ENCODE measurements at places on chromosomes 7 and 10. TPM values are rescaled to one million over a fixed set of nuclear protein-coding genes. Genes with fewer than 3 reads are reported as not detected.

DNA sequence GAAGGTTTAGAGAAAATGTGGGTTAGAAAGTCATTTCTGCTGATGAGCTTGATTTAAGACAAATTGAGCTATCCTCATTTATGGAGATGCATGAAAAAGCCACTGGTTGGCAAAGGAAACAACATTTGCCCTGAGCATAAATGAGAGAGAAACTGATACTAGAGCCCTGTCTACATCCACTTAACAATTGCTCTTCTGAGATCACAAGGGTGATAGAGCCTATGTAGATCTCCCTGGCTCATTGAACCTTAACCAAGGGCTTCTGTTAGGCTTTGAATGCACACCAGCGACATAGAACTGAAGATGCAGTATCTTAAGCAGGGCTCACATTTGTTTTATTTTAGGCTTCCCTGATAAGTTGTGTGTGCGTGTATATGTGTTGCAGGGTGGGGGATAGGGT is 35.0 kb downstream of the GPR141 start:
- DNase-seq, result no peak

GRCh38 chr10:80770239-80770638 is 232.5 kb downstream of the SH2D4B start:
- DNase-seq, result no peak

Gene LEP
- total RNA-seq, result not detected

DNA sequence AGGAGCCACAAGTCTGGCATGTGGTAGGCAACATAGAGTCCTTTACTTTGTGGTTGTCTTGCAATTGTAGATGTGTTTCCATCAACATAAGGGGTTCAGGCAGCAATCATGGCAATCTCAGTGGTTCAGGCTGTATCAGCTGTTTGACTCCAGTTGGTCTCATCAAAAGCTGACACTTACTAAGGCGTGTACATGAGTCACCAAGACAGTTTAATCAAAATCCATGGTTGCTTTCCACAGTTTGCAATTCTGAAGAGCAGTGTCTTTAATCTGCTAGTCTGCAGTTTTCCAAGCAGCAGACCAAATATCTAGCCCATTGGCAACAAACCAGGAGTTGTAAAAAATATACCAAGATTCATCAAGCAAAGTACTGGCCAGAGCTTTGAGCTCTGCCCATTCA is 210.2 kb downstream of the MDFIC start:
- no peak for DNase-seq

DNA sequence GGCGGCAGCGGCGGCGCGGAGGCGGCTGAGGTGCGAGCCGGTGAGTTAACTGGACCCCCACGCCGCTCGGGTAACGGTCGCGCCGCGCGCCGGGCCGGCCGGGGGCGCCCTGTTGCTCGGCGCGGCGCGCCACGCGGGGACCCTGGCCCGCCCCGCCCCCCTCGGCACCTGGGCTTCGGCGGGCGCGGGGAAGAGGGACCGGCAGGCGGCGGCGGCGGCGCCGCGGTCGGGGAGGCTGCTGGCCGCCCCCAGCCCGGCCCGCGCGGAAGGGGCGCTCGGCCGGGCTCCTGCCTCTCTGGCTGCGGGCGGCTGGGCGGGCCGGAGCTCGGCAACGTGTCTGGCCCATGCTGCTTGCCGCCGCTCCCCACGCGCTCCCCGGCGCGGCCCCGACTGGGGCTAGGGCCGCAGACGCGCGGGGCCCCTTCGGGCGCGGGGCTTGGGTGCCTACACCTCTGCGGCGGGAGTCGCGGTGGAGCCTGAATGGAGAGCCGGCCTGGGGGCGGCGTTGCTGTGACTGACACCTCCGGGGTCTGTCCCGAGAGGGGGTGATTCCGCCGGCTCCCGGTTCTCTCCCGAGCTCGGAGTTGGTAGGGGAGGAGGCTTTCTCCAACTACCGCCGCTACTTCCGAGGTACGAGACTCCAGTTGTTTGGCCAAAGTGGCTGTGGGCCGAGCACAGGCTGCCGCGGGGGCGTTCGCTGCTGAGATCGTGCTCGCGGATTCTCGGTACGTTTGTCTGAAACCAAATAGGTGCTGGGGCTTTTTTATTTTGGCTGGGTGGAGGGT is 494 bp downstream of the PALS2 start:
- DNase-seq, result peak; percentile 55

DNA sequence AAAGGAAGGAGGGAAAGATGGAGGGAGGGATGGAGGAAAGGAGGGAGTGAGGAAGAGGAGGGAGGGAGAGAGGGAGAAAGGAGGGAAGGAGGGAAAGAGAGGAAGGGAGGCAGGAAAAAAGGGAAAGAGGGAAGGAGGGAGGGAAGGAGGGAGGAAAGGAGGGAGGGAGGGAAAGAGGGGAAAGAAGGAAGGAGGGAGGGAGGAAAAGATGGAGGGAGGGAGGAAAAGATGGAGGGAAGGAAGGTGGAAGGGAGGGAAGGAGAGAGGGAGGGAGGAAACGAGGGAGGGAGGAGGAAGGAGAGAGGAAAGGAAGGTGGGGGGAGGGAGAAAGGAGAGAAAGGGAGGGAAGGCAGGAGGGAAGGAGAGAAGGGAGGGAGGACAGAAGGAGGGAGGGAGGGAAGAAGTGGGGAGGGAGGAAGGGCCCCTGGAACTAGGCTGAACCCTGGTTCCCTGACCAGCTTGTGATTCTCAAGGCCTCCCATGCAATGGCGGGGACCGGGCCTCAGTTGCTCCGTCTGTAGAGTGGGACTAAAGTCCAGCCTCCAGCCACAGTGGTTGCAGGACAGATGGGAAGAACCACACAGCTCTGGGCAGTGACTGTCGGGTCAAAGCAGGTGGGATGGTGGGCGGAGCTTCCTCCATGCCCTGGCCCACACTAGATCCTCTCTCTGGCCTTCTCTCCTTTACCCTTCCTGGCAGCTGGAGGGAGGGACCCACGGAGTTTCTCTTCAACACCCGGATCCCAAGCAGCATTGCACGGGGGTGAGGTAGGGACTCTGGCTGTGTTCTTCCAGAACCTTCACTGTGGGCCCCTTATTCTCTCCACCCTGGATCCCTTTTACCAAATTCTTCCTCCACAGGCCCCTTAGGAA is 4.3 kb upstream of the TTYH3 start:
- DNase-seq, result no peak

DNA sequence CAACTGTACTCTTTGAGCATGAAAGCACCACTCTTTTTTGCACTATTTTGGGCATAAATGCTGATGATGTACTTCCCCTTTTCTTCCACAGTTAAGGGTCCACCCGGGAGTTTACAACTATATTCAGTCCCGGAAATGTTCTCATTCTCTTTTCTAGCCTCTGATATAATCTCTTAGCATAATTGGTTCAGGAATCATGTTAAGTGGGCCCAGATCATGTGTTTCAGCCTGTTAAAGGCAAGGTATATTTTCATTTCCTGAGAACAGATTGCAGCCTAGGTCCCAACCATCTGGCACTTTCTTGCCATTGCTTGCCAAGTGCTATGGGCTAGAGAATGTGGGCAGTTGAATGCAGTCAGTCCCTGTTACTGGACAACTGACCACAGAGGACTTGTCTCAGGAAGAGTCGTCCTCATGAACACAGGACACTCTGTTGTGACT is 111.4 kb upstream of the GLCCI1 start:
- DNase-seq, result no peak

GRCh38 chr10:22476601-22477321 is 131.5 kb downstream of the SPAG6 start:
- no peak for DNase-seq

Gene H2BK1
- total RNA-seq, result not detected

Gene ELAPOR2
- total RNA-seq, result 2.3 TPM

Measured in activated CD8-positive, alpha-beta memory T cell treated with anti-CD3 and anti-CD28 coated beads, Interleukin-2, amount 10 ng/mL, durations not matched to agents 7 days and 5 days (primary cell).